ENCODE measurements at places on chromosomes 11 and 22. TPM values are rescaled to one million over a fixed set of nuclear protein-coding genes. Genes with fewer than 3 reads are reported as not detected.

The CHEK1 gene
- 2.5 TPM for total RNA-seq

The WNT11 gene
- total RNA-seq, result 6.8 TPM

The ADAMTS8 gene
- 8.4 TPM for total RNA-seq

The TREH gene
- not detected for total RNA-seq

The MPEG1 gene
- 8.0 TPM for total RNA-seq

The ISX gene
- total RNA-seq, result 0.83 TPM

The BIRC3 gene
- total RNA-seq, result 18.4 TPM

The RBM7 gene
- 34.4 TPM for total RNA-seq

The KIAA1671 gene
- 6.3 TPM for total RNA-seq

The TMPRSS6 gene
- total RNA-seq, result not detected

The CREB3L1 gene
- 1.4 TPM for total RNA-seq

The SOX10 gene
- total RNA-seq, result 7.1 TPM

The GRK3 gene
- total RNA-seq, result 9.0 TPM

The DCPS gene
- total RNA-seq, result 10.0 TPM

The LIPT2 gene
- 3.6 TPM for total RNA-seq

The EHBP1L1 gene
- 233 TPM for total RNA-seq

The ACR gene
- total RNA-seq, result not detected

The MAJIN gene
- total RNA-seq, result not detected

The OR51I1 gene
- not detected for total RNA-seq

The MMP27 gene
- not detected for total RNA-seq

The OR51E2 gene
- total RNA-seq, result 11.6 TPM

The C11orf97 gene
- total RNA-seq, result not detected

The NUCB2 gene
- 39.6 TPM for total RNA-seq

The DDIAS gene
- 0.41 TPM for total RNA-seq

The TIMM10B gene
- 47.4 TPM for total RNA-seq

The BTBD18 gene
- total RNA-seq, result not detected

The OR5B2 gene
- total RNA-seq, result not detected

All from sigmoid colon (tissue), 7 donors.